Daoy (cell line): ENCODE measurements at places on chromosomes 13 and 19. TPM values are rescaled to one million over a fixed set of nuclear protein-coding genes. Genes with fewer than 3 reads are reported as not detected.

The NLRP5 gene
- total RNA-seq: 4.9 and 5.1 TPM in 2 replicates

- DNase-seq: peak; percentile 76
These were observed 12.8 kb downstream of the FUT6 start for GRCh38 chr19:5826531-5827341.

The DNAAF3 gene
- total RNA-seq: 3.1 and 7.1 TPM in 2 replicates

GRCh38 chr13:26685606-26686005 lies 75.0 kb downstream of the GPR12 start:
- no peak for DNase-seq

- DNase-seq: no peak
These were observed 10.0 kb downstream of the SIGLEC12 start for GRCh38 chr19:51491586-51491985.

GRCh38 chr13:46321494-46322225 lies 65.4 kb downstream of the RUBCNL start:
- DNase-seq: peak; percentile 42

- peak; percentile 15 for DNase-seq
These were observed 65.9 kb upstream of the ZNF599 start for GRCh38 chr19:34838753-34839431.

DNA sequence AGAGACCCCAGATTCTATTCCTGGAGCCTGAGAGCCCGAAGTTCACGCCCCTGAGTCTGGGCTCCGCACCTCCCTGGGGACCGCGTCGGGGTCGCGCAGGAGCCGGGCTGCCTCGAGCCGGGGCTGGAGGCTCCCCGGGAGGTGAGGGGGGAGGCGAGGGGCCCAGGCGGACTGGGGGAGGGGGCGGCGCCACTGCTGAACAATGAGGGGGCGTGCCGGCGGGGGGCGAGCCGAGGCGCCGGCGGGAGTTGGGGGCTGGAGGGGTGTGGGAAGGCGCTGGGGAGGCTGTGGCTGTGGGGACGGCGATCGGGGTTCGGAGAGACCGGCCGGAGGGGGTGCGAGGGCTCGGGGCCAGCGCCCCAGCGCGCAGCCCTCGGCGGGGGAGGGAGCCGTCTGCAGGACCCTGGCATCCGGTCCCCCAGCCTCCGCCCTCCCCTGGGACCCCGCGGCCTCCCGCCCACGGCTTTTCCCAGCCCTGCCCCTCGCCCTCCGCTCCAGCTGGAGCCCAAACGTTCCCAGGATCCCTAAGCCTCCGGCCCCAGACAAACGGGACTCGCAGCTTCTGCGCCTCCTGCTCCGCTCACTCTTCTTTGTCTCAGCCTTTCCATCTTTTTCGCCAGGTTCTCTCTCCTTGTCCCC lies 922 bp downstream of the PLEKHG2 start:
- peak; percentile 56 for DNase-seq

DNA sequence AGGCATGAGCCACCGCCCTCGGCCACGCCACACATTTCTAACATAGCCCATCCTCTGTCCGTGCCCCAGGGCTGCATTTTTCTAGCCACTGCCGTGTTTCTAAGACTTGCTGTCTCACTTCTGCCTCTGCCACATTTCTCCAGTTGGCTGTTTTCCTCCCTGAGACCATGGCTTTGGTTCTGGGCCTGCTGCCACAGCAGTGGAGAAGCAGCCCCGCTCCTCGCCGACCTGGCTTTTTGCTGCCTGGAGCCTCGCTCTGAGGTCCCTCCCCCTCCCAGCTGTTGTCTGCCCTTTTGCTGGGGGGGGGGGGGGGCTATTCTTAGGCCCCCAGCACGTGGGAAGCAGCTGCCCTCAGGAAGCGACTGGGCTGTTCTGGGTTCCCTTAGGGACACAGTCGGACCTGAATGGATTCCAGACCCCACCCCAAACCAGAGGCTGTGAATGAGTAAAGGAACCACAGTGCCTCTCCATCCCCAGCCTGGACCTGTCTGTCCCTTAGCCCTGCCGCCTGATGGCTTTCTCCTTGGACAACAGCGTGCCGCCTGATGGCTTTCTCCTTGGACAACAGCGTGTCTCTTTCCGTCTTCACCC lies 3.3 kb downstream of the GYS1 start:
- no peak for DNase-seq

- no peak for DNase-seq
These were observed 34.2 kb upstream of the MAP3K10 start for GRCh38 chr19:40157059-40157458.

DNA sequence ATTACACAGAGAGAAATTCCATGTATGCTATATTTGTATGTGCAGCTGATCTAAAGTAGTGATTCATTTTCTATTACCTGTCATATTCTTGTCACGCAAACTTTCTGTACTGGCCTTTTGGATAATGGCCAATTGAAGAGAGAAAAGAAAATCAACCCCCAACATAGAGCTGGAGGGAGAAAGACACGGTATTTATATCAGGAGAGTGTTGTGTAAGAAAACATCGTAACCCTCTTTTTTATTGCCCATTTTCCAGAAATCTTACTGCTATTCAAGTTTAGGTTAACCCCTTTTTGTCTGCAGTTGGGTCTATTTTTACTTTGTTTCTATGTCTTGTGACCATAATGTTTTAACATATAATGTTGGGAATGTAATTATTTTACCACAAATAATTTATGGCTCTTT lies 27.9 kb downstream of the DGKH start:
- no peak for DNase-seq

The SIGLEC5 gene
- 0.74 TPM in 1 of 2 replicates, not detected in the other for total RNA-seq

DNA sequence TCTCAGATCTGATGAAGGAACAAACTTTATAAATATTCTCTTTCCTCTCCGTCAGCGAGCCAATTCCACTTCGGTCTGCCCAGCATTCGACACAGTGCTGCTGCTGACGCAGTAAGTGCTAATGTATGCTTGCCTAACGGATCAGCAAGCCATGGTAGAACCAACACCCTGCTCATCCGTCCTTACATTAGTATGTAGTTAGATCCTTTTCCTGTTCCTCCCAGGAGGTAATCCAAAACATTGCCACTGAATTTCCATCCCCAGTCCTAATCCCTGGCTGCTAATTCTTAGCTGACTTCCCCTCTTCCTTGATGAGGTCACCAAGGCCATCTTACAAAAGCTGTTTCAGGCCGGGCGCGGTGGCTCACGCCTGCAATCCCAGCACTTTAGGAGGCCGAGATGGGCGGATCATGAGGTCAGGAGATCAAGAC lies 88.0 kb downstream of the STARD13 start:
- no peak for DNase-seq

- DNase-seq: no peak
These were observed 33.0 kb downstream of the CYSLTR2 start for GRCh38 chr13:48686636-48687210.
